A549 treated with Mapracorat at 1 μM for 4 hours (cell line): ENCODE measurements at places on chromosomes 2 and 18. TPM values are rescaled to one million over a fixed set of nuclear protein-coding genes. Genes with fewer than 3 reads are reported as not detected.

CRYGD gene
- total RNA-seq, result not detected in 5 replicates

ANKRD30BL gene
- total RNA-seq, result not detected in 5 replicates

MOCOS gene
- 2.6 to 3.0 TPM (median 2.7 TPM) in 5 replicates for total RNA-seq

SCN3A gene
- total RNA-seq, result 0.01 TPM in 1 of 5 replicates, not detected in the others

COX5B gene
- 265 to 327 TPM (median 315 TPM) in 5 replicates for total RNA-seq

FAHD2B gene
- total RNA-seq, result 10.2 to 12.0 TPM (median 11.6 TPM) in 5 replicates

C1QL2 gene
- total RNA-seq, result 0.11 to 0.53 TPM (median 0.31 TPM) in 5 replicates
